ENCODE measurements at places on chromosomes 6 and 20.

DNA sequence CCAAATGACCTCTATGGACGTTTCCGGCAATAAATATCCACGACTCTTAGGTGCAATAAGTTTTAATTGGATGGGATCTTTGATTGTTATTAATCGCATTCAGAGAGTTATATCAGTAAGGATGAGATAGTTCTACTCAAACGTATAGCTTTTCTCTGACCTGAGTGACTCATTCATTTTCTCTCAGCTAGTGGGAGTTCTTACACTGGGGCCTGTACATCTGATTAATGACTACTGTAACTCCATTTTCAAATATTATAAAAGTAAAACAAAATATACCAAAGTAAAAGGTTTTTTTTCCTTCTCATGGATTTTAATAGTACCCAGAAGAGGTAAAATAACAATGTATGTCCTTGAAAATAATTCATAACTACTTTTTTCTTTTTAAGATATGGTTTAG is 41.1 kb upstream of the SAMD5 start:
- no peak for DNase-seq

GRCh38 chr20:47677635-47678453 is 107.4 kb downstream of the SULF2 start:
- peak; percentile 53 for DNase-seq

- no peak for DNase-seq
These were observed 67.2 kb downstream of the POPDC3 start for GRCh38 chr6:105112577-105112976.

DNA sequence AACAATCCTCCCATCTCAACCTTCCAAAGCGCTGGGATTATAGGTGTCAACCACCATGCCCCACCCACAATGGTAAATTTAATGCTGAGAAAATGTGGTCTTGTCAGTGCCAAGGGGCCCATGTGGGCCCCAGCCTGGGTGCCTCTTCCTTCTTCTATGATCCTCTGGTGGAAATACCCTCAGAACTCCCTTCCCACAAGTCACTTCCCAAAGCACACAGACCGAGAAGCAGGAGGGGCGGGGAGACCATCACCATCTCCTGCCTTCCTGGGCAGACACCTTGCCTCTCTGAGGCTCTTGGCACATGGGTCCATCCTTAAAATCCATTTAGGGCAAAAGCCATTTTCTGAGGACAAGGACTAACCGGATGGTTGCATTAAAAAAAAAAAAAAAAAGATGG is 59.0 kb downstream of the NOL4L start:
- no peak for DNase-seq

DNA sequence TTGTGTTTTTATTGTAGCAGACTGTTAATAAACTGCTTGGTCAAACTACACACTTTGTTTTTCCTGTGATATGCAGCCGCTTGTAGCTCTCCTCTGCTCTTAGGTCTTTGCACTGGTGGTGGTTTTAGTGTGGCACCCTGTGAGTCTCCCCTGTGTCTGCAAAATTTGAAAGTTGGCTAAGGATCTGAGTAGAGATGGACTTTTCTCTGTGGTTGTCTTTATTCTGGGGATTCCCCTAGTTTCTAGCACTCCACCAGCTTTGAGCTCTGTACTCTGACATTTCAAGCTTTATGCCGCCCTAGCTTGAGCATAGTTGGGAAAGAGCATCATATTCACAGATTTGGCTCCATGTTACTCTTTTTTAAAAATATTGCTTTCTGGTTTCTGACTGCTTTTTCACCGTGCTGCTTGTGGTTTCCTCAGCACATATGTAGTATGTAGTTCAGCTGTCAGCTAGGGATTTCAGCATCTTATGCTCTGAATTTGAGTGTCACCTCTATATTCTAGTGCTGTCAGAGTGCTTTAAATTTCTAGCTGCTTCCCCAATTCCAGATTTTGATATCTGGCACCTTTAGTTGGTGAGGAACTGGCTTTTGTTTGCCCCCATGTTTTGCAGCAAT is 25.4 kb downstream of the CDYL start:
- no peak for DNase-seq

- no peak for DNase-seq
These were observed 68.9 kb downstream of the CYP39A1 start for GRCh38 chr6:46583721-46584120.

DNA sequence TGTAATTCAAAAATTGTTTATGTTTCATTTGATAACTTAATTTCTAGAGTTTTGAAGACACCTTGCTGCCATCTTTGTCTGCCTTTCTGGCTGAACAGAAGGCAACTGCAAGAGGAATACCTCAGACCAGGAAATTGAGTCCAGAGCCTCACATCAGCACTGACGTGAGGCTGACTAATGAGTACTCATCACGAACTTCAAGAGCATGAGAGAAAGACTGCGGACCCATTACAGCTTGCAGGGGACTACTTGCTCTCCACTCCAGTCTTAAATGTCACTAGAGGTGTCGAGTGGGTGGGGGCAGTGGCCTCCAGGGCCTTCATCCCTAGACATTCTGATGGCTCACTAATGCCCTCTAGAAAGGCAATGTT is 109.5 kb upstream of the SSTR4 start:
- DNase-seq: no peak

DNA sequence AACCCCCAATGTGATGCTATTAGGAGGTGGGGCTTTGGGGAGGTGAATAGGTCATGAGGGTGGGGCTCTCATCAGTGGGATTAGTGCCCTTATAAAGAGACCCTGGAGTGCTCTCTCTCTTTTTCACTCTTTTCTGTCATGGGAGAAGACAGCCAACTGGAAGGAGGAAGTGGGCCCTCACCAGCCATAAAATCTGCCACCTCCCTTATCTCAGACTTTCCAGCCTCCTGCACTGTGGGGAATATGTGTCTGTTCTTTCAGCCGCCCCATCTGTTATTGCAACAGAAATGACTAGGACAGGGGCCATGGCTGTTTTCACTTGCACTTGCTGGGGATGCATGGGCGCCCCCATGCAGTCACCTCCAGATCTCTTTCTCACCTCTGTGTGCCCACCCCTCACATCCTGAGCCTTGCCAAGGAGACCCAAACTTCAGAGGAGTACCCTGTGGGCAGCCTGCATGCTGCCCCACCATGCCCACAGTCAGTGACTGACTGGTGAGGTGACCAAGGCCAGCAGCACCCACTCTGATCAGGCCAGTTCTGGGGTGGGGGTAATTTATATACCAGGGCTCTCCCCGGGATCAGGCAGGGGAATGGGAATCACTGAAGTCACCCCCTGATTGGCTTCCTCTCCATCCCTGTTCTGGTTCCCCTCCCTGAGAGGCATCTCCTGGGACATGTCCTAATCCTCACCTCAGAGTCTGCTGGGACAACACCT is 118.4 kb downstream of the ANKRD60 start:
- no peak for DNase-seq

- DNase-seq: no peak
These were observed 50.3 kb downstream of the RRBP1 start for GRCh38 chr20:17631576-17632319.

- DNase-seq: no peak
These were observed 260.4 kb downstream of the RNGTT start for GRCh38 chr6:88702956-88703556.

- DNase-seq: no peak
These were observed 81.7 kb upstream of the PDE10A start for GRCh38 chr6:165744555-165745228.

Measured in left hindlimb (tissue), 1 donor.